GM18507 (cell line): ENCODE measurements at places on chromosomes 2 and 18.
A peak's percentile ranks its signal among the peaks of the same experiment; 100 is the strongest.

- no peak for DNase-seq
These were observed 16.2 kb downstream of the PSTPIP2 start for GRCh38 chr18:46055838-46056230.

DNA sequence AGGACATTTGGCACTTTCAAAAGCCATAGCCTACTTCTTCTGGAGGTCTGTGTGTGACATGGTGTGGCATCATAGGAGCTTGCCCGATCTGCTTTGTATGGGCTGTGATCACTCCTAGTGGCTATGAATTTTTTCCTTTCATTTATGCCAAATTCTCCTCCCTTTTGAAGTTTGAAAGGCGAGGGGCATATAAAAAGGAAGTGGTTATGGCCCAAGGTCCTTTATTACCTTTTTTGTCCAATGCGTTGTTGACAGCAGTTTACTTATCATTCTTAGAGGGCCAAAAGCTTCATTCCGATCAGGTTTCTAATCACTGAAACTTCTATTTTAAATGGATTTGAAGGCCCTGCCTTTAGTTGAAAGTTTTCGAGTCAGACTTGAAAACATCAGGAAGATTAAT is 224.3 kb upstream of the FOSL2 start:
- no peak for DNase-seq

- no peak for DNase-seq
These were observed 98.5 kb upstream of the LRRTM1 start for GRCh38 chr2:80403081-80403480.

GRCh38 chr2:16194931-16195680 is 254.8 kb downstream of the MYCN start:
- DNase-seq = no peak

- no peak for DNase-seq
These were observed 24.8 kb downstream of the CYRIA start for GRCh38 chr2:16640867-16641266.

- no peak for DNase-seq
These were observed 16.3 kb downstream of the PCBP1 start for GRCh38 chr2:70103531-70104061.

DNA sequence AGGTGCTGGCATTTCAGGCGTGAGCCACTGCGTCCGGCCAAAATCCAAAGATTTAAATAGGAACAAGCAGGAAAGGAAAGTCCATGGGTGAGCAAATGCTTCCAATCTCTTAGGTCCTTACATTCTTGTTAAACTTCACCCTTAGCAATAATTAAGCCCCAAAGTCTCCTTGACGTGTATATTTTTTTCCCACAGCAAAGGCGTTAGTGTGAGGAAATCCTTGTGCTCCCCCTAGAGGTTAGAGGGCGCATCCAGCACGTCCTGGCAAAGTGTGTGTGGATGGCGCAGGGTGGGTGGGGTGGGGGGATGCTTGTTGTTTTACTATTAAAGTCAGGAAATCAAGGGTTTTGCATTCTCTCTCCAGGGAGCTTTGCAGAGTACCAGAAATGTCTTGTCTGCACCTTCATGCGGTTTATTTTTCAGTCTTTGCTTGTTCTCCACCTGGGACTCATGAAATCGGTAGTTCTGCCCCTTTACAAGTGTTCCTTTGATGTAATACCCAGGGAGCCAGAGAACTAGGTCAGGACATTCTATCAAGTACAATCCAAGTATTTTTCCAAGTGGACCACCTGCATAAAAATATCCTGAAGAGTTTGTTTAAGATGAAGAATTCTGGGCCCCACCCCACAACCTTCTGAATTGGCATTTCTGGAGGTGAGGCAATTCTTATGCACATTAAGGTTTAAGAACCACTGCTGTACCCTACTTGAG is 22.2 kb upstream of the ITSN2 start:
- DNase-seq = no peak

GRCh38 chr18:80132180-80132812 is 23.2 kb downstream of the ADNP2 start:
- DNase-seq = no peak

DNA sequence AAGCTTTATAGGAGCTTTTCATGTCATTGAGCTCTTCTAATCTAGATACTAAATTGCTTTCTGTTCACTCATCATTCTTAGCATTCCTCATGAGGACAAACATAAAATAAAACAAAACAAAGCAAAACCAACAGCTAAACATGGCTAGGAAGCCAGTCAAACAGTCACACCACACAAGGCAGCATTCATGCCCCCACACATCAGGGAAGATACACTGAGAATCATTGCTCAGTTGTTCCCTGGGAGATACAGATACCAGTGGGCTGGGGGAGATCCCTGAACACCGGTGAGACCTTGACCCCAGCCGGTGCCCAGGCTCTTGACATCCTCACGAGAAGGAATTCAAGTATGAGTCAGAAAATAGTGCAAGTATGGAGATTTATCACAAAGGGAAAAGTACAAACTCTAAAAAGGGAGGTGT is 177.9 kb upstream of the ARL4C start:
- DNase-seq = no peak

- DNase-seq = no peak
These were observed 65.0 kb upstream of the HPCAL1 start for GRCh38 chr2:10237392-10238321.

GRCh38 chr2:19643117-19643518 is 258.7 kb downstream of the TTC32 start:
- DNase-seq = no peak

- DNase-seq = no peak
These were observed 413.6 kb upstream of the MEIS1 start for GRCh38 chr2:66021296-66021695.

GRCh38 chr2:54480025-54480424 is 23.9 kb downstream of the SPTBN1 start:
- DNase-seq = no peak

DNA sequence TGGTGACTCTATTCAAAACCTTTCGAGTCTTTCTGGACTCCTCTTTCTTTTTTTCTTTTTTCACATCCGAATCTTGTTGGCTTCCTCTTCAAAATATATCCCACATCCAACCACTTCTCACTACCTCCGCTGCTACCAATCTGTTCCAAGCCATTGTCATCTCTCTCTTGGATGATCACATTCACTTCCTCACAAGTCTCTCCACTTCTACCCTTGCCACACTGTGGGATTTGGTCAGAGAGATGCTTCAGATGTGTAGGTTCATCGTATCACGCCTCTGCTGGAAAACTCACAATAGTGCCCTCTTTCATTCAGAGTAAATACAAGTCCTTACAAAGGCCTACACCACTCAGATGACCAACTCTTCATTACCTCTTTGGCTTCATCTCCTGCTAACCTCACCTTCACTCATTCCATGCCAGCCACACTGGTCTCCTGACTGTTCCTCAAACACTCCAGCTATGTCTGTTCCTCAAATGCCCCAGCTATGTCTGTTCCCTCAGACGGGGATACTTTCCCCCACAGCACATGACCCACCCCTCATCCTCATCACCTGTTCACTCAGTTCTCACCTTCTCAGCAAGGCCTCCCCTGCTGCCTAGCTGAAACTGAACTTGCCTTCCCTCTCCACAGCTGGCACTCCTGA is 67.2 kb upstream of the PELI1 start:
- no peak for DNase-seq

GRCh38 chr2:190636361-190636760 is 12.5 kb upstream of the NAB1 start:
- DNase-seq = no peak

- DNase-seq = no peak
These were observed 27.5 kb upstream of the FAHD2A start for GRCh38 chr2:95374921-95375471.

- no peak for DNase-seq
These were observed 54.0 kb downstream of the ERBB4 start for GRCh38 chr2:212484563-212485080.

DNA sequence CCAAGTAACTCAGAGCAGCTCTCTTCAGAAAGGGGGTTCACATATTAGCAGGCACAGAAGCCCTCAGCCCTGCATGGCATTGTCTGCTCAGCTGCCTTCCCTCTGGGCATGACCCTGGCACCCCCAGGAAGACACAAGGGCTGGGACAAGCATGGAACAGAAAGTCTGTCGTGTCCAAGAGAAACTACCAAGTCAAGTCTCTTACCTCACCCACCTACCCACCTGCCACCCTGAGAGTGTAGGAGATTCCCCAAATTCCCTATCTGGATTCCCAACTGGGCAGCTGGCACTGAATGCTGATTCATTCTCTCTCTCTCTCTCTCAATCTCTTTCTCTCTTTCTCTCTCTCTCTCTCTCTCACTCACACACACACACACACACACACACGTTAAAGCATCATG is 21.6 kb downstream of the SMAD7 start:
- DNase-seq = no peak

DNA sequence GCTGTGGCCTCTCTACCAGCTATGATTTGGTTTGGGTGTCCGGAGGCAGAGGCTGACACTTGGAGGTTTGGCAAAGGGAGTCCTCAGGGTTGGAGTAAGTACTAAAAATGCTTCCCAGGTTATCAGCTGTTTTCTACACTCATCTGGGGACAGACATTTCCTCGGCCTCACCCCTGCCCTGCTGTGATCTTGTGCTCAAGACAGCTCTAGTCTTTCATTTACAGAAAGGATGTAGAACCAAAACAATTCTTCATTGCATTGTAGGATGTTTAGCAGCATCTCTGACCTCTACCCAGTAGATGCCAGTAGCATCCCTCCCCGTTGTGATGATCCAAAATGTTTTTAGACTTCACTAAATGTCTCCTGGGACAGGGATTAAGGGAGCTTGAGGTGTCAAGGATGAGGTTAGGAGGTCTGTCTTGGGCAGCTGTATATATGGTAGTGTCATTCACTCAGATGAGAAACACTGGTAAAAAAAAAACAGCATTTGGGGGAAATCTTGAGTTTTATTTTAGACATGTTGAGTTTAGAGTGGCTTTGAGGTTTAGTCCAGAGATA is 26.6 kb downstream of the CD28 start:
- DNase-seq = no peak

DNA sequence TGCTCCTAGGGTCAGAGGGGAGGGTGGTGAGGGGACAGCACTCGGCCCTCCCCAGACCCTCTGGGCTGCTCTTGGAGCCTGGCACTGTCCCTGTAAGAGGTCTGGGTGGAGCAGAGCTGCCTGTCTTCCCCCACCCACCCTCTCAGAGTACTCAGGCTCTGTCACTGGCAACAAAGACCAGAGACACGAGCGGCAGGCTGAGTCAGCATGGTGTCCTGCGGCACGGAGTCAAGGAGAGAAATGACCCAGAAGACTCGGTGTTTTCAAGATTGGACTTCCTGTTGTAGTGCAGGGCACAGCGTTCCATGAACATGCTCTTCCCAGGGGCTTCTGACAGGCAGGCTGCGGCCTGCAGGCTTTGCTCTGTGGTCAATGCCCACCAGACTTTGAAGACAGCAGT is 19.9 kb downstream of the SIGLEC15 start:
- no peak for DNase-seq

- DNase-seq = no peak
These were observed 72.3 kb downstream of the IL1R2 start for GRCh38 chr2:102063941-102064678.

- no peak for DNase-seq
These were observed 1.7 kb upstream of the SKOR2 start for GRCh38 chr18:47253101-47253654.

- DNase-seq = no peak
These were observed 33.6 kb downstream of the NCAPH start for GRCh38 chr2:96369186-96369585.

DNA sequence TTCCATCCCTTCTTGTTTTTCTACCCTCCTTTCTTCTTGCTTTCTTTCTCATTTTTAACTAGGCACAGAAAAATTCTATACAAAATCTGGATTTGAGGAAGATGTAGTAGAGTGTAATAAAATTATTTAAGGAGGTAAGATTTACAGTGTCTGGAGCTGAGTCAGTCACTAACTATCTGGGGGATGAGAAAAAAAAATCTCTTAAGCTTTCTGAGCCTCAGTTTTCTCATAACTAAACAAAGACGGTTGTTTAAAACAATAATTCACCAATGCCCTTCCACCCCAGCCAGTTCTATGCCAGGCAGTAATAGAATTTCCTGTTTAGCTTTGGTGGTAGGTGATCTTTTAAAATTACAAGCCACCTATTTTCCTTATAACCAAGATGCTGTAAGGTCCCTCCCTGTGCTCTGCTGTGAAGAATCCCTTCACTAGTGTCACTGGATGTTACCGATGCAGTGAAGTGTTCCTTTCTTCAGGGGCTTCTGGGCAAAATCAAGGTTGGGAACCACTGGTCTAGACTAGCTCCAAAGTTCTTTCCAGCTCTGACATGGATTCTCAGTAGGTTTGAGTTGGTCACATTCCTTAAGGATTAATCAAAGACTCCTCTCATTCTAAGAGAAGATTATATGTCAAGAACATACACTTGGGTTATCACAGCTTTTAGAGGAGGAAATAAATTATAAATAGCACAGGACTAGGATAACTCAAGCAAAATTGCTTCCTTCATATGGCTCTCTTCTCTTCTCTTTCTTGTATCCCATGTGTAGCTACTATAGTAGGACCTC is 289.0 kb downstream of the CDH2 start:
- no peak for DNase-seq

DNA sequence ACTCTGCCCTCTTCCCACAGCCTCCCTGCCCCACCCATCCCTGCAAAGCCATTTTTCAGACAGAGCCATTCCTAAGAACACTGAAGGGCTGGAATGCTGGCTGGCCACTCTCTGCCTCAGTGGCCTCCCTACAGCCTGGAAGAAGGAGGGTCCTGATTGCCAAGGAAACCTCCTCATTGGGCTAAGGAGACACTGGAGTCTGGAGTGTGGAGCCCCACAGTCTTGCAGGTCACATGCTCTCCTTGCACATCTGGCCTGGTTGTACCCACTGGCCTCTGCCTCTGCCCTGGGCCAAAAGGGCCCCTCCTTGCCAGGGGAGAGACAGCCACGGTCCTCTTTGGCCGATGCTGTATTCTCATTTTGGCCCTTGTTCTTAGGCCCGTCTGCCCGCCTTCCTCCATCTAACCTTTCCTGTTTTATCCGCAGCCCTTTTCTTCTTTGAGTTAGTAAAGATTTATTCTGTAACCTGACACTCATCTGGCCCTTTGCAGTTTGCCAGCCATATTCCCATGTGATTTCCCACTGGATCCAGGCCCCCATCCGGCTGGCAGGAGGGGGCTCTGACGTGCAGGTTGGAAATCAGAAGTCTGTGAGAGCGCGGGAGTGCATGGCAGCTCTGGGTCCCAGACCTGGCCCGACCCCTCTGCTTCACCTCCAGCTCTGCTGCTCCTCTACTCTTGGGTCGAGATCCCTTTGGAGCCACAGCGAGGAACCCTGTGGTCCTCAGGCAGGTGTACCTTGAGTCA is 11.0 kb upstream of the CATIP start:
- DNase-seq = no peak

DNA sequence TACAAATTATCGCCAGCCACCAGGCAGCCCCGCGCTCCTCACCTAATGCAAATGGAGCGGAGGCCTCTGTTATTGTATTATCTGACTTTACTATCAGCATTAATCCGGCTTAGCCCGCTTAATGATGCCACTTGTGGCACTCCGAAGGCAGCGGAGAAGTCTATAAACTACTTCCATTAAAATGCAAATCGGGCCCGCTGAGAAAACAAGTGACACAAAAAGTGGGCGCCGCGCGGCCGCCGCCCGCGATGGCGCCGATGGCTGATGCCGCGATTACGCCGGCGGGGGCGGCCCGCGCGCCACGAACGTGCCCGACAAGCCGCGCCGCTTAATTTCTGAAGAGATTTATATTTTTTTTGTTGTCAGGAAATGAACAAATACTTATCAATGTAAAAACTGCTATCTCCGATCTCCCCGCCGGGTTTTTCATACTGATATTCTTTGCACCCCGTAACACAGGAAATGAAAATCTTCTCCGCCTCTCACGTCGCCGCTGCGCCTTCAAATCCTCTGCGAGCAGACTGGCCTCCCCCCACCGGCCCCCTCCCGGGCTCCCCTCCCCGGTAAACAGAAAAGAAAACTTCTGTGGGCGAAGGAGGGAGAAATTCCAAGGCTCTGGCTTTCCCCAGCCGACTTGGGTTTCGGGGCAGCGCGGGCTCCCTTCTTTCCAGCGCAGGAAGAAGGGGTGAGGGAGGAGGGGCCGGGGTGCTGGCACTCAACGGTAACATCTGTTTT is 221.8 kb downstream of the INSIG2 start:
- peak; percentile 14 for DNase-seq
